Pancreas (tissue), 10 donors: ENCODE measurements at places on chromosomes 2 and 18. TPM values are rescaled to one million over a fixed set of nuclear protein-coding genes. Genes with fewer than 3 reads are reported as not detected.

Gene G6PC2
- 262 TPM for polyA plus RNA-seq

Gene GALNT5
- not detected for polyA plus RNA-seq

Gene CFC1
- polyA plus RNA-seq, result 385 TPM

Gene MC4R
- polyA plus RNA-seq, result 0.05 TPM

Gene CCDC142
- 5.7 TPM for polyA plus RNA-seq

Gene ATP6V1B1
- polyA plus RNA-seq, result 17.0 TPM

Gene KLHL14
- 0.08 TPM for polyA plus RNA-seq

Gene KANSL1L
- 9.1 TPM for polyA plus RNA-seq

Gene EVA1A
- 36.8 TPM for polyA plus RNA-seq

Gene CKAP2L
- 0.05 TPM for polyA plus RNA-seq

Gene CDKL4
- 0.19 TPM for polyA plus RNA-seq

Gene NFATC1
- polyA plus RNA-seq, result 4.5 TPM

Gene LYPD6
- polyA plus RNA-seq, result 1.8 TPM

Gene CCDC141
- polyA plus RNA-seq, result 0.66 TPM
